ENCODE measurements at places on chromosomes 13 and 19. TPM values are rescaled to one million over a fixed set of nuclear protein-coding genes. Genes with fewer than 3 reads are reported as not detected.

The FAM216B gene
- total RNA-seq = not detected

DNA sequence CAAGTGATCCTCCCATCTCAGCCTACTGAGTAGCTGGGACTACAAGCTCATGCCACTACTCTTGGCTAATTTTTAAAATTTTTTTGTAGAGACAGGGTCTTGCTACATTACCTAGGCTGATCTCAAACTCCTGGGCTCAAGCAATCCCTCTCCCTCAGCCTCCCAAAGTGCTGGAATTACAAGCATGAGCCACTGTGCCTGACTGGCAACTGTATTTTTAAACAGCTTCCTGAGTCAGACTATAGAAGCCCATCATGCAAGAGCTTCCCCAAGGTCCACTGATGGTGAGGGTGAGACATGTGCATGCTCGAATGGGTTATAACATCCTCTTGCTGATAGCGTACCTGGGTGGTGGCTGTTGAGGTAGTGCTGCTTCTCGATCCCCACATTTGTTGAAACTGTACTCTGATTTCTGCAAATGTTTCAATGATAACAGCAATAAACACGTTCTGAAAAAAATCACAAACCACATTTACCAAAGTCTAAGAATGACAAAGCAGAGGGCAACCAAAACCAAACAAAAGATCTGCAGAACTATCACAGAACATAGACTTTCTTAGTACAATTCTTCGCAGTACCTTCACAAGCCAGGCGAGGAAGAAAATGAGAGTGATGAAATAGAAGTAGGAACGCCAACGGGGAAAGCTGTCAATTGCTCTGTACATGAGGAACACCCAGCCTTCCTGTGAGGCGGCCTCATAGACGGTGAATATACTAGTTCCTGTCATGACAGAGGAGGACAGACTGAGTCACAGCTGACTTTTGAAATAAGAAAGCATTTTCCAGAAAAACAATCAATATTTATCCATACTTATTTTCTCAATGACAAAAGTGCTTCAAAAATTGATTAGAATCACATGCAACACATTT is 124.4 kb downstream of the NALCN start:
- no peak for DNase-seq

- DNase-seq = no peak
Observed at GRCh38 chr13:42746866-42747265, 34.5 kb upstream of the FAM216B start.

The ZIC2 gene
- total RNA-seq = not detected

GRCh38 chr13:50595196-50595595 is 248.3 kb downstream of the DLEU7 start:
- no peak for DNase-seq

DNA sequence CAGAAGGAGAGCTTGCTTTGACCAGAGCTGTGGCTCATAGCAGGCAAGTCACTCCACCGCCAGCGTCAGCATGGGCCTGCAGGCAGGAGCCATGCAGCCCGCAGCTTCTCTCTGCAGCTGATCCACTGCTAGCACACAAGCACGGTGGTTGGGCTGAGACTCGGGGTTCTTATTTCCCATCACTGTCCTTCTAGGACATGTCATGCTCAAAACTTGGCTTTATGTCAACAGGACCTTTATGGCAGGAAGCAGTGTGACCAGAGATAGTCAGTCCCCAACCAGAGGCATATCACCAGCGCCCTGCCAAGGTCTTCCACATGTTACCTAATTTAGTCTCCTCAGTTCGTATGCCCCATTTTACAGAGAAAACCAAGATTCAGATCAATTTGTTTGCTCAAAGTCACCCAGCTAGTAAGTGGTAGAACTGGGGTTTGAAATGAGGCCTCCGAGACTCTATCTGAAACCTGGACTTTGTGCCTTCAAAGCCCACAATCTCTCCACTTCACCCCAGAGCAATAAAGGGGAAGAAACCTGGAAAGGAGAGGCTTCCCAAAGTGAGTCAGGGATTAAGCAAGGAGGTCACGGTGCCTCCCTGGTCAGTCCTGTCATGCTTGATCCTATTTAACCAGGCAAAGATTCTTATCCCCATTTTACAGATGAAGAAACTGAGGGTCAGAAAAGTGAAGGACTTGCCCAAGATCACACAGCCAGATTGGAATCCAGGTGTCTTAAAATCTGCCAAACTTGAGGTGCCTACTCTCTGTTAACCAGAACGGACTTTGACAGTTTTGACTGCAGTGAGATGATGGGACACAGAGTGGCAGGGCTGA is 5.1 kb downstream of the TMEM272 start:
- no peak for DNase-seq

The SLC7A9 gene
- 0.93 TPM for total RNA-seq

The ZNF229 gene
- total RNA-seq = 7.4 TPM

- no peak for DNase-seq
Observed at GRCh38 chr13:45886466-45886865, 34.9 kb upstream of the SIAH3 start.

DNA sequence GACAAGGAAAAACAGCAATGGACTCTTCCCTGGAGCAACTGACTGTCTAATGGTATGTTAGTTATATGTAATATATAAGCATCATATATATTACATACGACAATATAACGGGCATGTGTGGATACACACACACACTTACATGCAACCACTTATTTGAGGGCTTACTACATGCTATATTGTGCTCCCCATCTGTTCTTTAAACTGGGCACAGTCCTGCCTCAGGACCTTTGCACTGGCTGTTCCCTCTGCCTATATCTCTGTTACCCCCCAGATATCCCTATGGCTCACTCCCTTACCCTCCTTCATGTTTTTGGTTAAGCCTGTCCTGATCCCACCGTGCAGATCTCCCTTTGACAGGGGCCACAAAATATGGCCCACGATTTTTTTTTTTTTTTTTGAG is 10.2 kb downstream of the TICAM1 start:
- DNase-seq = no peak

- DNase-seq = no peak
Observed at GRCh38 chr19:3954107-3954506, 16.8 kb downstream of the DAPK3 start.

DNA sequence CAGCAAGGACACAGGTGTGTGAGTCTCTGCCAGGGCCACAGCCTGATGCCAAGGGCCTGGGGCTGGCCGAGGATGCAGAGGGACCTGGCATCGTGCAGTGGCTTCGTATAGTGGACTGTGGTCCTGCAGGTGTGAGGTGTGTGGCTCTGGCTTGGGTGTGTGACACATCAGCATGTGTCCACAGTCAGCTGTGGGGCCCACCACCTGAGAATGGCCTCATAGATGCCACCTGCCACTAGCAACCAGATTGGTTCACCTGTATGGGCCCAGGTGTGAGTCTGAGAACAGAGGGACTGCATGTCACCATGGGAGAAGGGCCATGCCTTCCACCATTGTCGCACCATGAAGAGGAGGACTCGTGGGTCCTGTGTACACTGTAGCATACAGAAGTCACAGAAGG is 2.4 kb downstream of the PPP1R14A start:
- no peak for DNase-seq

The HCST gene
- 87.7 TPM for total RNA-seq
